CD4-positive, alpha-beta T cell treated with Interleukin-15 for 4 hours (primary cell): ENCODE measurements at places on chromosomes 1 and 21.

DNA sequence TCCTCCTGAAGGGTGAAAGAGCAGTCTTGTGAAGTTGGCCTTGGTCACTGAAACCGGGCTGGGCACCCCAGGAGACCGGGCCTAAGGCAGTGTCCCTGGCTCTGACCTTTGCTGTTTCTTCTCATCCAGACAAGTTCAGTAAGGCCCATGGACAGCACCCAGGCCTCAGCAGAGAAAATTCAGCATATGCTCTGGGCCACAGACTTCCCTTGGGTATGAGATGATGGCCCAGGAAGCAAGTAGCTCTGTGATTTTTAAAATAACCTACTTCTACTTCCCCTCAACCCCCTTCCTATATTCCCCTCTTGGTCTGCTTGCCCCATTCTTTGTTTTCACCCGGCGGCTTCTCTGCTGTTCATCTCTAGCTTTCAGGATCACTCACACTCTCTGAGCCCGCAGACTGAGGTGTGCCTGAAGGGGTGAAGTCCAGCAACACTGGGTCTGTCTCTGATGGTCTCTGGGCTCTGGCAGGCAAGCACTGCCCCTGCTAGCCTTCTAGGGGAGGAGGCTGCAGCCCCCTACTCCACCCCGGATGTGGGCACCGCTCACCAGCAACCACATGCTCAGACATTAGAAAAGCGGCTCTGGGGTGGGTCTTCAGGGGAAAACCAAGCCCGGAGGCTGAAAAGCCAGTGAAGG, 2.9 kb upstream of the GPR25 start:
- peak; percentile 37 for DNase-seq

- no peak for DNase-seq
Observed at GRCh38 chr1:229033480-229033879, 237.4 kb upstream of the RAB4A start.

DNA sequence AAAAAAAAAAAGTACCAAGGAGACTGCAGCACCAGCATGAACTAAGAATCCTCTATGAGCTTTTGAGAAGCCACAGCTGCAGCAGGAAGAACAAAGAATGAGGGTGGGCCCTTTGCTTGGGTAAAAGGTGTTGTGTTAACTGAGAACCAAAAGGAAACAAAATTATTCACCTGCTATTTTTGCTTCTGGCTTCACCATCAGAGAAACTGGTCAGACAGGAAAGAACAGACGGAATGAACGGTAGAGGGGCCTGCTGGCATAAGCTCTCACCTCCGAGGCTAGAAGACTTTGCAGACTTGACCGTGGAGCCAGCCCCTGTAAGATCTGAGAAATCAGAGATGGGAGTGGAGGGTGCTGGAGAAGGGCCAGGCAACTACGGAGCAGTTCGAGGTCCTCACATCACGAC, 27.6 kb downstream of the IL10RB start:
- DNase-seq, result no peak

- DNase-seq, result no peak
Observed at GRCh38 chr1:63321785-63322113, 618 bp upstream of the FOXD3 start.

DNA sequence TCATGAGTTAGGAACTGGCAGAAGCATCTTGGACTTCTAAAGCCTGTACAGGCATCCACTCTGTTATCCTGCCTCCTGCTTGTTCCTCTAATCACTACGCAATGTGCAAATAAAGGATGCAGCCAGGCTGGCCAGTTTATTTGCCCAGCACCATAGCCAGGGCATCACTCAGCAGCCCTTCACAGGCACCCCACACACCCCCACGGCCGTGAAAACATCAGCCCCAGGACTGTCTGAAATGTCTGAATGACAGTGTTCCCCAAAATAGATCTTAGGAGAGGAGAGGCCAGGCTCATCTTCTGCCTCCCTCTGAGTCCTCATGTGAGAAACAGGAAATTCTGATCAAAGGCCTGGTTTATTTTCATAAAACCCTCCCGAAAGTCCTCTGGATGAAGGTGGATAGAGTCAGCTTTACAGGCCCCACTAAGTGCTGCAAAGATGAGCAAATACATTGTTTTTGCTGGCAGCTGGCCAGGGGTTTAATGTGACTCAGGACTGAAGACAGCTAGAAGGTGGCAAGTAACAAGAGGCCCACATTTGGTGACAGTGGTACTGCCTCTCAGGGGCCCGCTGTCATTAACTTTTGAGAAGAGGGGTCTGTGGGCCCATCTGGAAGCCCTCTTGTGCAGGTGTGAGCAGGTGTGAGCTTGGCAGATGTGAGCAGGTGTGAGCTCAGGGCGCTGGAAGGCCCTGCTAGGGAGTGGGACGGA, 32.9 kb downstream of the GRHL3 start:
- DNase-seq, result peak; percentile 6

DNA sequence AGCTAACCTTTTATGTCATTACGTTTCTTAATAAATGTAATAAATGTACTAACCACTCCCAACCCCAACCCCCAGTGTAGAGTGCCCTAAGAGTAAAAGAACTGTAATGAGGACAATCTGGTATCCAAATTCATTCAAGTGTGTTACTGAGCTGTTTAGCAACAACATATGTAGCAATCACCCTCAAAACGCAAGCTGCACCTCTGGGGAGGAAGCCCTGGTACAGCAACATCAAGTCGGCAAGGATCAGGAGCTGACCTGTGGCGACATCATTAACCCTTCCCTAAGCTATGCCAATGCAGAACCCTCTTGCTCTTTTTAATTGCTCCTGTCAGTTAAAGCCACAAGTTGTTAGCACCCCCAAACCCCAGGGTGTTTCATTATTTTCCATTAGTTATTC, 47.1 kb downstream of the STX6 start:
- DNase-seq, result no peak

DNA sequence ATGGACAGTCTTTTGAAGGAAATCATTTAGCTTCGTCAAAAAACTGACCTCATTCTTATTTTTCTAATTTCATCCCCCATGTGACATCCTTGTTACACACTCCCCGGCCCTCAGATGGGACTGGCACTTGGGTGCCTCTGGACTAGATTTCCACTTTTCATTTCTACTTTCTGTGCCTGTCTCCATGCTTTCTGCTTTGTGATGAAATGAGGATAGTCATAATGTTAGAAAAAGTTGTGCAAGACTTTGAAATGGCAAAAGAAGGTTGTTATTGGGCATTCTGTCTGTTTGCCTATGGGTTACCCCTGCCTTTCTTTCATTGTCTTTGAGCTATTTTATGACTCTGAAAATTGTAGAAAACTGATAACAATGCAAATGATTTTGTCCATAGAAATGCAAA, 54.9 kb downstream of the MDM4 start:
- no peak for DNase-seq

DNA sequence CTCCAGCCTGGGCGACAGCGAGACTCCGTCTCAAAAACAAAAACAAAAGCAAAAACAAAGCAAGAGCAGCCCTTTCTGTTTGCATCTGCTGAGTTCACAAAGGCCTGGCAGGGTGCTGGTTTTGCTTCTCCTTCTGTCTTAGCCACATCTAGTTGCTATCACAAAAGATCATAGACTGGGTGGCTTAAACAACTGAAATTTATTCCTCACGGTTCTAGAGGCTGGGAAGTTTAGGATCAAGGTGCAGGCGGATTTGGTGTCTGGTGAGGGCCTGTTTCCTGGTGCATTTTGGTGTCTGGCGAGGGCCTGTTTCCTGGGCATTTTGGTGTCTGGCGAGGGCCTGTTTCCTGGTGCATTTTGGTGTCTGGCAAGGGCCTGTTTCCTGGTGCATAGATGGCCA, 471.3 kb downstream of the CAMTA1 start:
- no peak for DNase-seq

DNA sequence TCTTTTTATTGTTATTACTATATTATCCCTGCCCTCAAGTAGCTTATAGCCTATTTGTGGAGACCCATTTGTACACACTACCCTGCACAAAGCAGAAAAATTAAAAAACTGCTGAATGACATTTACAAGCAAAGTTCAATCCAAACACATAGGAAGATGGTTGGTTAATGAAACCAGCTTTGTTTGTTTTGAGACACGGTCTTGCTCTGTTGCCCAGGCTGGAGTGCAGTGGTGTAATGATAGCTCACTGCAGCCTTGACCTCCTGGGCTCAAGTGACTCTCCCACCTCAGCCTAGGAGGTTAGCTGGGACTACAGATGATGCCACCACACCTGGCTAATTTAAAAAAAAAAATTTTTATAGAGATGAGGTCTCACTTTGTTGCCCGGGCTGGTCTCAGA, 31.6 kb downstream of the TGFB2 start:
- DNase-seq, result no peak

GRCh38 chr1:214004795-214005194, 17.0 kb downstream of the PROX1 start:
- no peak for DNase-seq

DNA sequence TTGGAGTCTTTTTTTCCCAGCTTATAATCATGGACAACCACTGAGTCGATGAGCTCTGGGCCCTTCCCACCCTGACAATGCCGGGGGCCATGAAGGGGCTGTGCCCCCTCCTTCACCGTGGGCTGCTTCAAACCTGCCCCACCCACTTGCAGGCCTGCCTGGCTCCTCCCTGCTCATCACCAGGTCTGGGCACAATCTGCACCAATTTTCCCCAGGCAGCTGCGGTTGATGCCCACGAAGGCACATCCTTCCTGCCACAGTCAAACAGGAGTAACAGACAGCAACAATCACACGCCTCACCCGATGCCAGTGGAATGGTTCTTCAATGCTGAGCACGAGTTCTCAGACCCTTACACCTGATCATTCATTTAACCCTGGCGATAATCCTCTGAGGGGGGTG, 18.9 kb downstream of the PGLYRP3 start:
- peak; percentile 1 for DNase-seq

DNA sequence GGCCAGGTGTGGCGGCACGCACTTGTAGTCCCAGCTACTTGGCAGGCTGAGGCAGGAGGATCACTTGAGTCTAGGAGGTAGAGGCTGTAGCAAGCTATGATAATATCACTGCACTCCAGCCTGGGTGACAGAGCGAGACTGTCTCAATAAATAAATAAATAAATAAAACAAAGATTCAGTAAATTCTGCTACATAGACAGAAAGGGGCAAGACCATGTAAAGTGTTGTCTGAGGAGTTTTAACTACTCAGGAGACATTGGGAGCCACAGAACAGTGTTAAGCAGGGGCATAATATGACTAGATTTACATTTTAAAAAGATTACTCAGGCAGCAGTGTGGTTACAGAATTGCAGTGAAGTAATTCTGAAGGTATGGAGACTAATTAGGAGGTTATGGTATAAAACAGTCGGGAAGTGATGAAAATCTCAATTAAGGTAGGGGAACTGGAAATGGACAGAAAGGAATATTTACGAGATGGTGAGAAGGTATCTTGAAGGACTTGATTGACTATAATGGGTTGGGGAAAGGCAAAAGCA, 94.7 kb downstream of the ATP1B1 start:
- DNase-seq, result no peak

DNA sequence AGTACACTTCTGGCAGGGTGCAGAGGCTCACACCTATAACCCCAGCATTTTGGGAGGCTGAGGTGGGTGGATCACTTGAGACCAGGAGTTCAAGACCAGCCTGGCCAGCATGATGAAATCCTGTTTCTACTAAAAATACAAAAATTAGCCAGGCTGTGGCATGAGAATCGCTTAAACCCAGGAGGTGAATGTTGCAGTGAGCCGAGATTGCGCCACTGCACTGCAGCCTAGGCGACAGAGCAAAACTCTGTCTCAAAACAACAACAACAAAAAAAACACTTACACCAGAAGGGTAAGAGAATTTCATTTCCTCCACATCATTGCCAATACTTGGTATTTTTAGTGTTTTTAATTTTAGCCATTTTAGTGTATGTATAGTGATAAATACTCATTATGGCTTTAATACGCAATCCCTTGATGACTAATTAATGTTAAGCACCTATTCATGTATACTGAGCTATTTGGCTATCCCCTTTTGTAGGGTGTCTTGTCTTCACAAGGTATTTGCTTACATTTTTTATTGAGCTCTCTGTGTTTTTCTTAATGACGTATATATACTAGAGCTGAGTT, 77.1 kb upstream of the TNR start:
- no peak for DNase-seq

DNA sequence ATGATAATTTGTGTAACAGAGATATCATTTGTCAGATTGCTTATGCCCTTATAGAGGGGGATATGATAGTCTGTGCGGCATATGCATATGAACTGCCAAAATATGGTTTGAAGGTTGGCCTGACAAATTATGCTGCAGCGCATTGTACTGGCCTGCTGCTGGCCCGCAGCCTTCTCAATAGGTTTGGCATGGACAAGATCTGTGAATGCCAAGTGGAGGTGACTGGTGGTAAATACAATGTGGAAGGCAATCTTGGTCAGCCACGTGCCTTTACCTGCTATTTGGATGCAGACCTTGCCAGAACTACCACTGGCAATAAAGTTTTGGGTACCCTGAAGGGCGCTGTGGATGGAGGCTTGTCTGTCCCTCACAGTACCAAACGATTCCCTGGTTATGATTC, 82.4 kb downstream of the ZMYM4 start:
- no peak for DNase-seq

- DNase-seq, result no peak
Observed at GRCh38 chr1:53525595-53525994, 66.4 kb downstream of the DMRTB1 start.

DNA sequence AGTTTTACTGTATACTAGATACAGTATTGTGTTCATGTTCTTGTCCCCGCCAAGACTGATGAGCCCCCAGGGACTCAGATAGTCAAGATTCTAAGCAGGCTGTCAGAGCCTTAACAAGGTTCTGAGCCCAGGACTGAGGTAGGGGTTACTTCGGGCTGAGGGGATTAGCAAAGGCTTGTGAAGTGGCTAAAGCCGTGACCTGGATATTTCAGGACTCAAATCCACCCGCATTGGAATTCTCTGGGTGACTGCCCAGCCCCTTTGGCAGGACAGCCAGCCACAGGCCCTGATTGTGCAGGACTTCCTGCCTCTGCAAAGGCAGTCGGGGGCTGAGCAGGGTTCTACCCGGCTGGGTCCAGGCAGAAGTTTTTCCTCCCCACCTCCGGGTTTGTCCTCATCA, at the start of gene PLA2G5:
PLA2G5 (plus strand) TSS at position 321 of the 400 bp plus-strand sequence. CDS start 14,637 bp downstream, outside the sequence.
- no peak for DNase-seq

DNA sequence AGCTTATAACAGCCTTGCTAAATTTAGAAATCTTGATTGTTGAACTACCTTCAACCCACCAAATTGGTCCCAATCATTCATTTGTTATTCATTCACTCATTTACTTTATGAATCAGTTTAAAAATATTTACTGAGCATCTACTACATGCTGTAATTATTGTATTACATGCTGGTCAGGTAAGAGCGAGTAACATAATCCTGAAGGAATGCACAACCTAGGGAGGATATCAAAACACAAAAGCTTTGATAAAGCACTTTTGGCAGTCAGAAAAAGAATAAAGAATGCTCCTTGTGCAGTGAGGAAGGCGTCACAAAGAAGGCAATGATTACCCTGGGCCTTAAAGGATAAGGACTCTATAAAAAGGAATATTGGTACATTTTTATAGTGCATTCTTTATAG, 518.9 kb upstream of the NR5A2 start:
- no peak for DNase-seq

GRCh38 chr1:165387505-165387904, 31.0 kb upstream of the LMX1A start:
- DNase-seq, result no peak

DNA sequence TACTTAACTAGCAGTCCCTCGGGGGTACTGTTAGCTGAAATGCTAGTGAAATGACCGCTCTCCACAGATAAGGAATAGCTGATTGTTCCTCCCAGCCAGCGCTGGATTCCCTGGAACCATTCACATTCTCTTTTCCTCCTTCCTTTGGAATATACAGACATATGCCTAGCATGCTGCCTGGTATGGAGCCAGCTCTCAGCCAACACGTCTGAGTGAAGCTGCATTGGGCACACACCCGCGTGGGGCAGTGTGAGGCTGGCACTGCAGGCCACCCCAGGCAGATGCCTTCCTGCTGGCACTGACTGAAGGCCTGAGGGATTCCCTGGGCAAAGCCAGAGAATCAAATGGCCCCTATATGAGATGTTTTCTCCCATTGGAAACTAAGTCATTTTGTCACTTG, 66.7 kb downstream of the TLR5 start:
- DNase-seq, result no peak
